ENCODE measurements at places on chromosomes 1 and 21. TPM values are rescaled to one million over a fixed set of nuclear protein-coding genes. Genes with fewer than 3 reads are reported as not detected.

VHLL gene
- not detected for total RNA-seq

CACNA1S gene
- total RNA-seq: not detected

LCE1D gene
- total RNA-seq: not detected

FRRS1 gene
- total RNA-seq: 1.2 TPM

GRCh38 chr21:45385549-45386050 is 19.4 kb upstream of the COL18A1 start:
- no peak for DNase-seq

GRCh38 chr1:167401260-167401873 is 117.0 kb downstream of the CD247 start:
- peak; percentile 26 for DNase-seq

GRCh38 chr1:109398343-109399225 is 866 bp upstream of the SORT1 start:
- no peak for DNase-seq

DNA sequence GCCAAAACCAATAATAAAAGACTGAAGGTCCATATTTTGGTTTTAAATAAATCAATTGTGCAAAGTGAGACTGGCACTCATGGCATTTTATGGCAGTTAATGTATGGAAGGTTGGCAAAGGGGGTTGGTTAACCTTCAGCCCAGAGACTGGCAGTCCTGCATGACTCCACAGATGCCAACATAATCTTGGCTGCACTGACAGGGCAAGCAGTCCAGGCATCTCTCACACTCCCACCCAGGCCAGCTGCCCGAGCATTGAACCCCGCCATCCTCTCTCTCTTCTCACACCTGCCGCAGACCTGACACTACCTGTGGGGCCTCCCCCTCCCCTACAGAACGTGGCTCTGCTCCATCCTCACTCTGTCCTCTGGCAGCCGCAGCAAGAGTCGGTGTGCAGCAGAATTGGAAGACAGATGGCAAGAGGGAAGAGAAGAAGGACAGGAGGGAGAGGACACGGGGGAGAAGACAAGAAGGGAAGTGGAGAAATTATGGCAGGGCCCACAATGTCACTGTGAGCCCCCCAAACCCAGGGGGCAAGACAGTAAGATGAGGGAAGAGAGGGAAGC is 43.7 kb downstream of the ITPKB start:
- no peak for DNase-seq

DNA sequence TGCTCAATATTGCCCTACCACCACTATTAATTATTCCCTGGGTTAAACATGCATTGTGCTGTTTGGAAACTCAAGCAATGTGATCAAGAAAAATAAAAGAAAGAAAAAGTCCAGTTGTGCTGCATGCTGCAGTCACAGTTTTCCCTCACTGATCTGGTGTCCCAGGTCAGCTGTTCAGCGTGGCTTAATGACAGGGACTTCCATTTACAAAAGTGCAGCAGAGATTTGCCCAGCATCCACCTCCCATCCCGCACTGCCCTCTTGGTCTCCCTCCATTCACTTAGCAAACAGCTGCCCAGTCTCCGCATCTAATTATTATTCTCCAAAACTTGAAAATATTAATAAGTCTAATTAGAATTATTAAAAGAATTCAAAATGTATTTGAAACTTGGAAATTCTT is 2.0 kb upstream of the OR2T4 start:
- no peak for DNase-seq

- no peak for DNase-seq
Measured at GRCh38 chr1:103541431-103541830, 15.9 kb downstream of the RNPC3 start.

DNA sequence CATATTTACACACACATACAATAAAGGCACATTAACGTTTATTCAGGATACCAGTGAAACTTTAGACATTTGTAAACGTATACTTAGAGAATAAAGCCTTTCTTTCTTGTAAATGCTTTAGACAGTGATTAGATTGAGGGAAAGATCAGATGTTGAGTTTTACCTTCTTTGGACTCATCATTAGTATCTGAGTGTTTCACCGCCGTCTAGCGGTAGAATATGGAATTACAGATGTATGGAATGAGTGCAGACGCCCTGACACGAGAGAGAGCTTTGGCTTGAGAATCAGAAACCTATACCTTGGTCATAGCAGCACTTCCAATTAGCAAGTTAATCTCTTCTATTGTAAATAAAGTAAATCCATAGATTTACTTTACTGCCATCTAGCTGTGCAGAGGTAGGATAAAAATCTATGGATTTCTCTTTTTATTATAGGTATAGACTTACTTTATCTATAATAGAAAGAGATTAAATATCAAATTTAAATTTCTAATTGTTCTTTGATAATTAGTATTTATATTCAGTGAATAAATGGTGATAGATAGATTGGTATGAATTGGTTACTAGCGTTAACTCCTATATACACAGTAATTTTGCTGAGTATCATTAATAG is 12.6 kb downstream of the FLG2 start:
- no peak for DNase-seq

DNA sequence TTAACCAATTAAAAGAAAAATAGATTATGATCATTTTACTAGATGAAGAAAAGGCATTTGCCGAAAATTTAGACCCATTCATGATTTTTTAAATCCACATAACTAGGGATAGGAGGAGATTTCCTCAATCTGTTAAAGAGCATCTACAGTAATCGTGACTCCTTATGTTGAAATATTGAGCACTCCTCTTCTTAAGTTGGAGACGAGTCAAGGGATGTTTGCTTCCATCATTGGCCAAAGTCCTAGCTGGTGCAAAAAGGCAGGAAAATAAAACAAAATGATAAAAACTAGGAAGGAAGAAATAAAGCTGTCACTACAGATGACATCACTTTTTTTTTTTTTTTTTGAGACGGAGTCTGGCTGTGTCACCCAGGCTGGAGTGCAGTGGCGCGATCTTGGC is 245.6 kb upstream of the KAZN start:
- no peak for DNase-seq

- DNase-seq: peak; percentile 46
Measured at GRCh38 chr21:34603002-34603709, 11.8 kb downstream of the RCAN1 start.

DNA sequence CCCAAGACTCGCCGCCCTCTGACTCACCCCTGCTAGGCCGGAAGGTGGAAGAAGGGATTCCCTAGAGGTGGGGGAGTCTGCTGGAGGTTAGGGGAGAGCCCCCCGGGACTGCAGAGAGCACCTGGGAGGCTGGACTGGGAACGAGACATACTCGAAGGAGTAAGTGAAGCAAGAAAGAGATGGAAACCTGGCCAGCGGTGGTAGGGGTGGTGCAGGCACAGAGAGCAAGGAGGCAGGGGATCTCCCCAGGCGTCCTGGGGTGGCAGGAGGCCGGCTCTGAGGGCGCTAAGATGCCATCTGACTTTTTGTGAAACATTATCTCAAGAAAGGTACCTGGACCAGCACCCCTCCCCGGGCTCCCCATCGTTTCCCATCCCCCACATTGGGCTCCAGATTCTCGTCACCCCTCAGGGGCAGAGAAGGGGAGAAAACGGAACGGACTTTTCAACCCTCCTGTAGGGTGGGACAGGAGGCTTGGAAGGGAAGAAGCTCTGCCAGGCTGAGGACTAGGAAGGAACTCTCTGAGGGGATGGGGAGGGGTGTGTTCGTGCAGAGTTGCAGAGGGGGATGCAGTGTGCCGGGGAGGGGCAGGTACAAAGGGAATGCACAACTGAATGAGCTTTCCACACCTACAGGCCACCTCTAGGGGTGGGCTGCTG is 708 bp downstream of the CHRNB2 start:
- DNase-seq: no peak

DNA sequence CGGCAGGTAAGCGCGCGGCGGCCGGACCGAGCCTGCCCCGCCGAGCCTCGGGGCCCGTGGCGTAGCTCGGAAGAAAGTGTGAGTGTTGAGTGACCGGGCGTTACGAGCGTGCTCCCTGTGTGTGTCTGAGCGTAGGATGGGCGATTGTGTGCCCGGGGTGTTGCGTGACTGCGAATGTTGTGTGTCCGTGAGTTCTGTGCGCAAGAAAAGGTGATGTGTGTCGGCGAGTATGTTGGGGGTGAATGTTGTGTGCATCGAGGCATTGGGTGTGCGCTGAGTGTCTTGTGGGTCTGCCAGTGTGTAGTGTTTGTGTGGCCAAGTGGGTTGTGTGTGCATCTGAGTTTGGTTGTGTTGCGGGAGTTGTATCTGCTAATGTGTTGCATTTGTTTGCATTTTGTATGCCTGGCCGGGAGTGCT is 398 bp downstream of the PTPRU start:
- DNase-seq: no peak

DNA sequence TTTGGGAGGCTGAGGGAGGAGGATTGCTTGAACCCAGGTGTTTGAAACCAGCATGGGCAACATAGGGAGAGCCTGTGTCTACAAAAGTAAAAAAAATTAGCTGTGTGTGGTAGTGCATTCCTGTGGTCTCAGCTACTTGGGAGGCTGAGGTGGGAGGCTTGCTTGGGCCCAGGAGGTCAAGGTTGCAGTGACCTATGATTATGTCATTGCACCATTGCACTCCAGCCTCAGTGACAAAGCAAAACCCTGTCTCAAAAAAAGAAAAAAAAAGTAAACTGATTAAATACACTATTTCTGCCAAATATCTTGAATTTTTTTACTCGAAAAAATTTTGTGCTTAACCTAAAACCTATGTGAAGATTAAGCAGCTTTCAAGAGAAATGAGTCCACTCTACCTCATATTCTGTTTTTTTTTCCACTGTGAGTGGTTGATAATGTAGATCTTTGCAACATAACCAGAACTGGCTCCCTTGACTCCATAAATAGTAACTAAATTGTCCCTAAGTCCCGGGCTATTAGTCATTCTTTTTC is 19.4 kb upstream of the ZNF281 start:
- DNase-seq: no peak

DNA sequence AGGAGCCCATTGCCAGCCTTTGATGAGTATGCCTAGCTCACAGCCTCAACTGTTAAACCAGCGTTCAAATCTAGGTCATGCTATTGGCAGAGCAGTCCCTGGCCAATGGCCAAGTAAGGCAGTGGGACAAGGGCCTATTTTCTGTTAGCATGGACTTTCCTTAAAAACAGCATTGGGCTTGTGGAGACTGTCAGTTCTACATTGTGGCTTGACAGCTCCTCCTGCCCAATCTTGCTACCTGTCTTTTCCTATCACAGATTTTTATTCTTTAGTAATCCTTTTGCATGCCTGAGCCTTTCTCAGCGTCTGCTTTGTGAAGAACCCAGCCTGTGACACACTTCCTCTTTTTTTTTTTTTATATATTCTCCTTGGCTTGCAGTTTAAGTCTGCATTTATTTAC is 56.4 kb downstream of the DIP2A start:
- DNase-seq: no peak

- no peak for DNase-seq
Measured at GRCh38 chr1:203548892-203549291, 54.9 kb downstream of the OPTC start.

All from activated B cell treated with CpG ODN at 0.5 μM for 24 hours (primary cell).